Activated CD4-positive, CD25-positive, alpha-beta regulatory T cell treated with anti-CD3 and anti-CD28 coated beads, Interleukin-2, amount 50 U/mL, for 16 hours (primary cell): ENCODE measurements at places on chromosomes 7 and 10.

DNA sequence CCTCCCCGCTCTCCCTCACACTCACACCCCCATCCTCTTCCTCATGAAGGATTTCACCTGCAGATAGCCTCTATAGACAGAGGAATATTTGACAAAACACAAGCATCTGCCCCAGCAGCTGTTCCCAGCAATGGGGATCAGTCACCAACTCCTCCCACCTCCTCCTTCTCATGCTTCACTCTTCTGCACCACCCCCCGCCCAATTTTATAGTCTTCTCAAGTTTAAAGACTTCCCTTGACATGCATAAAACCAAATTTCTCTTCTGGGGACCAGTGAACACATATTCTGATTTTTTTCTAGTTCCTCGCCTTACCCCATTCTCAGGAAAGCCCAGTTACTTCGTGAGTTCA is 654.4 kb downstream of the LRMDA start:
- no peak for DNase-seq

DNA sequence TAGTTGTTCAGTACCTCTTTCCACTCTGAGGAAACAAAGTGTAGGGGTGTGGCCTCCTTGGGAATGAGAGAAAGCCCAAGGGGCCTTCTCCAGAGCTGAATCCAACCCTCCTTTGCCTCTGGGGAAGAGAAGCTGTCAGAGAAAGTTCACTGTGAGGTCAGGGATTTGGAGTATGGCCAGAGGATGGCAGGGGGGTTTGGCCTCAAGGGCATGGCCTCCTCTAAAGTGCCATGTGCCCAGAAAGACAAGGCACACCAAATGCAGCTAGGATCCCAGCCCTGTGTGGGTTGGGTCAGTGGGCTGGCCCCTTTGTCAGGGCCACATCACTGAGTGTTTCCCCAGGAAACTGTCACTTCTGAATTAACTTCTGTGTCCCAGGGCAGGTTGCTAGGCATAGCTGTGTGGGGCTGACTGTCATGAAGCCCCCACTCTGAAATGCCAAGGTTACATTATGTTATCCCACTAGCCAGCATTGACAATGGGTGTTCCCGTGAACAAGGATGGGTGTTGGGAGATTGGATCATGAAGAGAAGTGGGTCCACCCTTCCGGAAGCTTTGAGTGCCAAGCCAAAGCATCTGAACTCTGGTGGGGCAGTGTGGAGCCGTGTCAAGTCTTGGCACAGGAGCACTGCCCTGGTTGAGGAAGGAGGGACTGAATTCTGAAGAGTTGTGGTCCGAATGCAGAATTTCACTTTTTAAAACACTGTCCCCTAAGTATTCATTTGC is 123.3 kb downstream of the ZMIZ1 start:
- DNase-seq, result no peak

DNA sequence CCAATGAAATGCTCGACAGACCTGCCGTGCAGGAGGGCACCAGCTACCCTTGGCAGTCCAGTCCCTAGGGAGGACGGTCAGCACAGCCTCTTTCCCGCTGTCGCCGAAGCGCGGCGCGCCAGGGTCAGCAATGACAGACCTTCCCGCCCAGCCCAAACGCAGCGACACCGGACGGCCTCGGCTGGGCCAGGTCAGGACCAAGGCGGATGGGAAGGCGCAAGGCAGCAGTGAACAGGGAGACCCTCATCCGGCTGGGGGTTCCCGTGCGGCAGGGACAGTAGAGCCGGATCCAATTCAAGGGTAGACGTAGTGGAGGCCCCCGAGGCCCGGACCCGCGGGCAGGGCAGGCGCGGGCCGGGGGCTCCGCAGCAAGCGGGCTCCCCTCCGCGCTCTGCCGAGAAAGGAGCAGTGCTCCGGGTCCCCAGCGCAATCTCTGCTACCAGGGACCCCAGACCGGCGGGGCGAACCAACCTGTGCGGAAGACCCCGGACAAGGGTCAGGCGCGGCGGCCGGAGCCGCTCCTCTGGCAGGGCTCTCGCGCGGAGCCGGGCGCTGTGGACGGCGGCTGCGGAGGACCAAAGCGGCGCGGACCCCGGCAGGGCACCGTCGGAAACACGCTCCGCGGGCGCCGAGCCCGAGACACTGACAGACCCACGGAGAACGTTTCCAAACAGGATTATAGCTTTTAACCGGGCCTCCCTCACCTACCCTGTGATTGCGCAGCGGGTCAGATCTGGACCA is at the start of gene SEC31B:
TSS of gene SEC31B (minus strand) at position 551 of the 741 bp plus-strand sequence. CDS start 2,909 bp downstream, outside the sequence.
- no peak for DNase-seq

DNA sequence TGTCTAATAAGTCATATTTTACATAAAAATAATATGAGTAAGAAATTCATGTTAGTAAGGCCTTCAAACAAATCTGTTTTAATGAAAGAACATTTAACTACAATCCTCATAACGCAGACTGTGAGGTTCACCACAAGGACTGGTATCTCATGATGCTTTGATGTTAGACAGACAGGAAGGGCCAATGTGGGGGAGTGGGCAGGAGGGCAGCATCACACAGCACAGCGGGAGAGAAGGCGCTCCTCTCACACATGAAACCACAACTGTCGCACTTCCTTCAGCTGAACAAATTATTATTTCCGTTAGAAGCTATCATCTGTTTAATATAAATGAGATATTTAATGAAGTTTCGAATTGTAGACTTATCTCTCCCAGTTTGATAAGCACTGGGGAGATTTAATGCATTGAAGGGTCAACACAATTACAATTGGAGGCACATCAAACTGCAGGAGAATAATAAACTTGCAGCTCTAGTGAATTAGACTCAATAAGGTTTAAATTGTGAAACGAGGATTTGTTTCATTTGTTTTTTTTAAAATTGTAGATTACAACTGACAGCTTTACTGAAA is 466.1 kb downstream of the PARD3 start:
- DNase-seq, result no peak

DNA sequence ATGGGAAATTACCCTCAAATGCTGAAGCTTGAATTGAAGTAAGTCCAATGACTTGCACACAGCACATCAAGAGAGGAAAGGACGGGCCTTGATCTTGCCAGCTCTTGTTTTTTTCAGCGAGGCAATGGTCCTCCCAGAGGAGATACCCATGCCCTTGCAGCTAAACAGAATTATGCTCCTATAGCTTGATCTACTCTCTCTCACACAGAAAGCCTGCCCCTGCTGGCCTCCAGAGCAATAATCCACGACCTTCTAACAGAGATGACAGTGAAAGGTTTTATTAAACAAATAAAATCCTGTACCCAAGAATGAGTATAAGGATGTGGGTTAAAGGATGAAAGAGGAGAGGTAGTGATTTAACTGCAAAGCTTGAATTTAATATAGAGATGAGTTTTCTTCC is 268.0 kb downstream of the ADRA2A start:
- DNase-seq, result no peak

DNA sequence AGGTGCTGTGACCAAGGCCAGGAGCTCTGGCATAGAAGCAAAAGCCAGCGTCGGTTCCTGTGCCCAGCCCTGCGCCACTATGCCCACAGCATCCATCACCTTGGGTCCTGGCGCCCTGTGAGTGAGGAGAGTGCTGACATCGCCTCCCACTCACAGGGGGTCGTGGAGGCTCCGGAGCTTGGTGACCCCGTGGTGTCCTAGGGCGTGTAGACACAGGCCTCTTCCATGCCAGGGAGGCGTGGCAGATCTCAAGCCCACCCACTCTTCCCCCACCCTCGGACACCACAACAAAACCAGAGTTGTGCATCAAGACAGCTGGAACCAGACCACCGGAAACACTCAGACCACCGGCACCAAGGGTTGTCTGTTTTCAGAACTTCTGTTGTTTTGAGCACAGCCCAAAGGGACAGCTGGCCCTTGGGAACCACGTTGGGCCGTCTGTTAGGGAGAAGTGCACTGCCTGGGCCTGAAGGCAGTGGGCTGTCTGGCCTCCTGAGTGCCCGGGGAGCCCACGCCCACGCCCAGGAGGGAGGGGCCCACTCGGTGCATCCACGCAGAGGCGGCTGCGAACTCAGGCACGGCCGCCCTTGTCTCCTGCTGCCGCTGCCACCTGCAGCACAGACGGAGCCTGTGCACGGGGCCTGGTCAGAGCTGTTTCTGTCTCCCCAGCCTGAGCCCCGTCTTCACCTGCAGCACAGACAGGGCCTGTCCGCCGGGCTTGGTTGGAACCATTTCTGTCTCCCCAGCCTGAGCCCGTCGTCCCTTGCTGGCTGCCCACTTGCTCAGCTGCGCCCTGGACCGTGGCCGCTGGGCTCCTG is 106.3 kb downstream of the INPP5A start:
- DNase-seq, result no peak

- no peak for DNase-seq
These were observed 46.4 kb upstream of the MKRN1 start for GRCh38 chr7:140525743-140526142.

DNA sequence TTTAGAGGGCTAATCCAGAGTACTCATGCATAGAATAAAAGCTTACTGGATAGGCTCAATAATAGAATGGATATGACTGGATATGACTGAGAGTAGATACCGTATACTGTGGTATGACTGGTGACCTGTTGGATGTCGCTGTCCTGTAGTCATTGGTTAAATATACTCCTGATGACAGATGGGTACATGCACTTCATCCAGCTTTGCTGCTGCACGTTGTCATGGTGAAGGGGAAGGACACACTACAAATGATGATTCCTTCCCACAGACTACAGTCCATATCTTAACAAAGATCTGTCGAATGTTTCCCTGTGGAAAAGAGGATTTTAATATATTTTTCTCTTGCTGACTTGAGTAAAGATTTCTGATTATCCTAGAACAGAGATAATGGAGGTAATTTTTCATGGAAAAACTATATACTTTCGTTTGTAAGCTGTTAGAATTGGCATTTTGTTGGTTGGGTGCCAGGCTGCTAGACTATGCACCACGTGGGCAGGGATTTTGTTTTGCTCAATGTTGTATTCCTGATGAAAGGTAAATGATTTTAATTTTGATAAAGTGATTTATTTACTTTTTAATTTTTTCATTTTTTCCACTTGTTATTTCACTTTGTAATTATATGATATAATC is 97.3 kb downstream of the PPP1R9A start:
- DNase-seq, result no peak

DNA sequence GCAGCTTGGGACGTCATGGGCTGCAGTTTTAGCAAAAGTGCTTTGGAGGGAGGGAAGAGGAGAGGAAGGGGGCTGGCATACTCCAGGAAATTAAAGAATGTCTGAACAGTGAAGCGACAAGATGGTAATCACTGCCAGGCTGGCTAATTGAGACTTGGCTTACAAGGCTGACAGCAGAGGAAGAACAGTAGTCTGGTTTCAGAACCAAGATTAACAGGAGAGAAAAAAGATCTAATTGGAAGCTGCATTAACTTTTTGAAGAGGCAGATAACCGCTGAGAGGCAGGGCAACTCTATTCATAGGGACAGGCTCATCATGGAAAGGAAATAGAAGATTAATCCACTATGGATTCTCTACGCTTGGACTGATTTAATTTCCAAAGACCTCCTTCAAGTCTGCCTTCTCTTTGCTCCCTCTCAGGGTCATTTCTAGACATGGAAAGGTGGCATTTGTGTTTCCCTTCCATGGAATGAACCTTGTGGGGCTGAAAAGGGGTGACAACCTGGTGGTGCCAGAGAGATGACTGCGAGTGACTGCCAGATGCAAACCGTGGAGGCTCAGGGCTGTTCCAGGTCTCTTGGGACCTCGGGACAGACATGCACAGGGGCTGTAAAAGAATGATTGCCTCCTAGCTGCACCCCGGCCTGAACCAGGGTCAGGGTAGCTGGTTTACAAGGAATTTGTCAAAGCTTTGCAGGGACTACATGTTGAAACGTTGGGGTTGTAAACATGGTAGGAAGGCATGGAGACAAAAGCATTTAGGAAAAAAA is 210.2 kb upstream of the NPY start:
- no peak for DNase-seq

DNA sequence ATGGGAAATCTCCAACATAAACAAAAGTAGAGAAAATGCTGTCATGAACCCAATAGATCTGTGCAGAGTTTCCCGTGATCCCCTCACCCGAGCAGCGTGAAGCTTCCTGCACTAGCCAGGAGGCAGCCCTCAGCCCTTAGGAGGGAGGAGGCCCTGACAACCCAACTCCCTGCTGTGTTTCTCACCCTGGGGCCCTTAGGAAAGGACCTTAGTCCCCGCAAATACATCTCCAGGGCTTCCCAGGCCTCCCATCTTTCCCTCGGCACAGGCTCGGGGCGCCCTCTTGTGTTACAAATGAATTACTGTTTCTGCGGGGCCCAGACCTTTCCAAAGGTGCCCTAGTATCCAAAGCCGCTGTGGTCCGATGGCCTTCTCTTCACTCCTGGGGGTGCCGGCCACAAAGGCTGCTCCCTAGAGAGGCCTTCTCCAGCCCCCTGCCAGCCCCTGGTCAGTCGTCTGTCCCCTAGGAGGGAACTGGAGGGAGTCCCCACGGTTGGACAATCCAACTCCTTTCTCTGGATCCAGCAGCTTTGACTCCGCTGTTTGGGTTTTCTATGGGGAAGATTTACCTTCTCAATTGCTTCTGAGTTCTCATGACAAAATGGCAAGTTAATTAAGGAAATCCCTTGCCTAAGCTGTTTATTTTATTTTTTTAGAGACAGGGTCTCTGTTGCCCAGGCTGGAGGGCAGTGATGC is 49.9 kb upstream of the SH2B2 start:
- DNase-seq, result no peak

GRCh38 chr10:126702181-126702580 is 31.7 kb upstream of the C10orf90 start:
- no peak for DNase-seq

DNA sequence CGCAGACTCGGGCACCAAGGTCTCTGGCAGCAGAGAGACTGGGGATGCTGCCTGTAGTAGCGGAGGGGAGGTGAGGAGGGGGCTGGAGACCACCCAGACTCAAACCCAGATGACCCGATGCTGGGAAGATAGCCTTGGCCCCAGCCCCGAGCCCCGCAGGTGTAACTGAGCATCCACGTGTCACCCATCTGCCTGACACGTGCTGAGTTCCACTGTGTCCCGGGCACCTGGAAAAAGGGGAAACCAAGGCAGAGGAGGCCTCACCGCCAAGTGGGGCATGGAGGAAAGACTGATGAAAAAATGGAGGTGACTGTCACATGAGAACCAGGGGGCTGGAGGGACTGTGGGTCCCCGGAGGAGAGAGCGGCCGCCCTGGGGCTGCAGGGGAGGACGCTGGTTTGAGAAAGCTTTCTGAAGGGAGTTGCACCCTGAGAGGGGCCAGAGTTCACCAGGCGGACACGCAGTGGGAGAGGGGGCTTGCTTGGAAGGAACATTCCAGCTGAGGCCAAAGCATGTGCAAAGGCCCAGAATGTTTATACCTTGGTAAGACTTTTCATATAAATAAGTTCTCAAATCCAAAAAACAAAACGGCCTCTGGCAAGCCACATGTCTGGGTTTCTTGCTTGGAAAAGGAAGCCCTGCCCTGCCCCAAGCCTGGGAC is 27.4 kb upstream of the ELN start:
- DNase-seq, result no peak
